ENCODE measurements at places on chromosomes 11 and 22. TPM values are rescaled to one million over a fixed set of nuclear protein-coding genes. Genes with fewer than 3 reads are reported as not detected.

- H3K36me3 ChIP-seq: peaks cover 51% of the 10 kb centered on the region
- DNase-seq: no peak
- H3K4me3 ChIP-seq: no peak overlapping the region
- H3K4me1 ChIP-seq: no peaks in the 10 kb centered on the region
- H3K27ac ChIP-seq: no peak overlapping the region
These were observed 23.5 kb downstream of the PITPNB start for GRCh38 chr22:27895600-27895999.

- H3K4me3 ChIP-seq: no peak overlapping the region
- no peaks in the 10 kb centered on the region for H3K36me3 ChIP-seq
- no peaks in the 10 kb centered on the region for H3K4me1 ChIP-seq
- no peaks in the 10 kb centered on the region for H3K27me3 ChIP-seq
- no peak for DNase-seq
These were observed 303.7 kb upstream of the PLET1 start for GRCh38 chr11:112564228-112564955.

DNA sequence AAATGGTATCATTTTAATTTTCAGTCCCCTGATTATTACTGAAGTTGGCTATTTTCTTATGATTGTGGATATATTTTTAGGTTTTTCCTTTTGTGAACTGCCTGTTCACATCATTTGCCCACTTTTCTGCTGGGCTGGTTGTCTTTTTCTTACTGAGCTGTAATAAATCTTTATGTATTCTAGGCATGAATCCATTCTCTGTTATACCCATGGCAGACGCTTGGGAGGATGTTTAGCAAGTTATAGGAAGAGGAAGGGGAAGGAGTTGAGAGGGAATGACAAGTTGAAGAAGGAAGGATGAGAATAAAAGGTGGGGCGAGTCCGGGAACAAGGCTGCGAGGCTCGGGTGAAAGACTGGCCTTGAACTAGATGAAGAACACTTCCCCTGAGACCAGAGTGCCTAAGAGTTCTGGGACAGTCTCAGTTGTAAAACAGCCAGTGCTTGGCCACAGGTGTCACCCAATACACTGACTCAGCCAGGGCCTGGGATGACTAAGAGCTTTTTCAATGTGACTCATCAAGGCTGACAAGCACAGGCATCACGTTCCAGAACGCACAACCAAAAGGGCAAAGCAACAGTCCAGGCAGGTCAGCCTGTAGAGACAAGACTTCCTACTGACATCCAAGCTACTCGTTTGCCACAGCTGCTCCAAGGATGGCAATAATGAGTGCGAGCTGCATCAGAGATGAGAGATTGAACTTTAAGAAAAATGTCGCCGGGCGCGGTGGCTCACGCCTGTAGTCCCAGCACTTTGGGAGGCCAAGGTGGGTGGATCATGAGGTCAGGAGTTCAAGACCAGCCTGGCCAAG, 35.2 kb downstream of the LRFN4 start:
- peaks cover 18% of the 10 kb centered on the region for H3K4me1 ChIP-seq
- no peak overlapping the region for H3K4me3 ChIP-seq
- DNase-seq: peak; percentile 80

DNA sequence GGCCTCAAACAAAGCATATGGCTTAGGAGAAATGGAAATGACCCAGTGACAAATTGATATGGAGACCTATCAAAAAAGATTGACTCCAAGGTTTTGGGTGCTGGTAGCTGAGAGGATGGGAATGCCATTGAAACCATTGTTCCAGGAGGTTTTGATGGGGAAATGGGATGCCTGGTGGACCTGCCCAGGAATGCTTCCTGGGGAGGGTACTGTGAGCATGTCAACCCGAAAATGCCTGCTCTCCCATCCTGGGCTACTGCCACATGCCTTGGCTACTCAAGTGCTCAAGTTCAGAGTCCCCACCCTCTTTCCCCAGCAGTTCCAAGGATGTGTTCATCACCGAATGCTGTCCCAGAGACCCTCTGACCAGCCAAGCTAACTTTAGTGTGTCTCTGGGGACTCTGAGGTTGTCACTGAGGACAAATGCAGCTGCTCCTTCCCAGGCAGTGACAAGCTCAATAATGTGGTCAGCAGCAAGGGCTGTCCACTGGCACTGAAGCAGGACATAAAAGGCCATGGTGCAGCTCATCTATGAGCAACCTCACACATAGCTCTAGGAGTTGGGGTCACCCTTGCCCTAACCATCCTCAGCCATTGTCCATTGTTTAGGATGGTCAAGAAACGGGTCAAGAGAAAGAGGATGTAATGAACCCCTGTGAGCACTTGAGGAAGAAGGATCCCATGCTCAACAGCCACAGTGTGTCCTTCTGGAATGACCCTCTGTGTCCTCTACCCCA, 83.7 kb downstream of the TRIM29 start:
- no peaks in the 10 kb centered on the region for H3K4me1 ChIP-seq
- no peaks in the 10 kb centered on the region for H3K36me3 ChIP-seq
- peaks cover 72% of the 10 kb centered on the region for H3K27me3 ChIP-seq
- H3K4me3 ChIP-seq: no peak overlapping the region

DNA sequence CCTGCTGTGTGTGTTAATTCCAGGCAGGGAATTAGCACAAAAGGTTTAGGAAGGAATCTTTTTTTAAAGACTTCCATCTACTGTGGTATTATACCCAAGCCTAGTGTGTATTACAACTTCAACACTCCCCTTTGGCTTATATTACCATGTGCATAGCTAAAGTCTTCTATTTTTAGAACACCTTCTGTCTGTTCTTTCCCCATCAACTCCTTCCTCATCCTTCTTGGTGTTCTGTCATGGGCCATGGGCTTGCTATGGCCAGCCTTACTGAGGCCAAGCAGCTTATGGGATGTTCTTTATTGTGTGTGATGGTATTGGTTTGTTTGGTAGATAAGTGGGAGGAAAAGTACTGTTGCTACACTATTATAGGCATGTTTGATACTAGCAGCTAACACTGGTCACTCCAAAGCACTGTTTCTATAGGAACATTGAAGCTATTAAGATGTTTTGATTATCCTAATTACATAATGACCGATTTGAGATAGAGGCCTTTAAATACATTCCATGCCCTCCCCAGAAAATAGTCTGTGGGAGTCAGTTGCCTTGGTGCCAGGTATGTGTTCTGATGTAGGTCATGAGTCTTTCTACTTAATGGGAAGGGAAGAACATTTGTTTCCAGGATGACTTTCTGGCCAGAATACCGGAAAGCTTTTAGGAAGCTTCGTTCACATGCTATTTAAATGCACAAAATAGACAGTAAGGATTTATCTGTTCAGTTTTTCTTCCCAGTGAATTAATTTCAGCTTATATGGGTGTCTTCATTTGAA, 16.5 kb downstream of the MCAM start:
- no peak for DNase-seq
- peaks cover 5% of the 10 kb centered on the region for H3K36me3 ChIP-seq
- no peaks in the 10 kb centered on the region for H3K4me1 ChIP-seq
- no peak overlapping the region for H3K27ac ChIP-seq

- peak overlapping the region; percentile 35 for H3K4me3 ChIP-seq
- no peak for DNase-seq
- peaks cover 4% of the 10 kb centered on the region for H3K36me3 ChIP-seq
- no peaks in the 10 kb centered on the region for H3K27me3 ChIP-seq
- H3K4me1 ChIP-seq: peaks cover 8% of the 10 kb centered on the region
These were observed 200.3 kb upstream of the MPPED2 start for GRCh38 chr11:30786256-30787110.

DNA sequence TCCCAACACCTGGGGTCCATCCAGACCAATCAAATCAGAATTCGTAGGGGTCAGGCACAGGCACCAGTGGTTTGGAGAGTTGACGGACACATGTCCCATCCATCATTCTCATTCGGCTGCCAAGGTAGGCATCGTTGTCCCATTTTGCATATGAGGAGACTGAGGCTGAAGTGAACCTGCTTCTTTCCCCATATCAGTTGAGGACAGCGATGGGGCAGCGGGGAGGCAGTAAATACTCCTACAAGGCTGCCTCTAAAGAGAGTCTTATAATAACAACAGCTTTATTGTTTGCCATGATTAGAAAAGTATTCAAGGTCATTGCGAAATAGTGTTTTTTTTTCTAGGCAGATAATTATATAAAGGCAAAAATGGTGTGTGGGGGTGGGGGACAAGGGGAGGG, 1.6 kb upstream of the BEST1 start:
- peaks cover 39% of the 10 kb centered on the region for H3K27me3 ChIP-seq
- H3K27ac ChIP-seq: no peak overlapping the region
- peaks cover 27% of the 10 kb centered on the region for H3K4me1 ChIP-seq
- H3K4me3 ChIP-seq: no peak overlapping the region
- DNase-seq: no peak

- H3K27me3 ChIP-seq: peaks cover 28% of the 10 kb centered on the region
- H3K4me3 ChIP-seq: no peak overlapping the region
- DNase-seq: no peak
- H3K36me3 ChIP-seq: no peaks in the 10 kb centered on the region
- no peaks in the 10 kb centered on the region for H3K4me1 ChIP-seq
- H3K27ac ChIP-seq: no peak overlapping the region
These were observed 72.1 kb upstream of the TIMP3 start for GRCh38 chr22:32729412-32729811.

GRCh38 chr22:47655930-47656329, 893.5 kb downstream of the TBC1D22A start:
- no peak for DNase-seq
- no peaks in the 10 kb centered on the region for H3K4me1 ChIP-seq
- H3K36me3 ChIP-seq: no peaks in the 10 kb centered on the region
- no peaks in the 10 kb centered on the region for H3K27me3 ChIP-seq
- H3K27ac ChIP-seq: no peak overlapping the region

- no peak for DNase-seq
- H3K27ac ChIP-seq: no peak overlapping the region
- peaks cover 10% of the 10 kb centered on the region for H3K4me1 ChIP-seq
- H3K36me3 ChIP-seq: peaks cover 39% of the 10 kb centered on the region
These were observed 548 bp downstream of the PYGM start for GRCh38 chr11:64759131-64759721.

DNA sequence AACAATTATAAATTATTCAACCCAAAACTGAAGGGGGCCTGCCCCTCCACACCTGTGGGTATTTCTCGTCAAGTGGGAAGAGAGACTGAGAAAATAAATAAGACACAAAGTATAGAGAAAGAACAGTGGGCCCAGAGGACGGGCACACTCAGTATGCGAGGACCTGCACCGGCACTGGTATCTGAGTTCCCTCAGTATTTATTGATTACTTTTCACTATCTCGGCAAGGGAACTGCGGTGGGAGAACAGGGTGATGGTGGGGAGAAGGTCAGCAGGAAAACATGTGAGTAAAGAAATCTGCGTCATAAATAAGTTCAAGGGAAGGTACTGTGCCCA, 3.2 kb downstream of the C11orf54 start:
- no peak overlapping the region for H3K27ac ChIP-seq
- H3K4me3 ChIP-seq: peak overlapping the region; percentile 64
- no peak for DNase-seq
- peaks cover 33% of the 10 kb centered on the region for H3K36me3 ChIP-seq
- H3K4me1 ChIP-seq: peaks cover 12% of the 10 kb centered on the region

DNA sequence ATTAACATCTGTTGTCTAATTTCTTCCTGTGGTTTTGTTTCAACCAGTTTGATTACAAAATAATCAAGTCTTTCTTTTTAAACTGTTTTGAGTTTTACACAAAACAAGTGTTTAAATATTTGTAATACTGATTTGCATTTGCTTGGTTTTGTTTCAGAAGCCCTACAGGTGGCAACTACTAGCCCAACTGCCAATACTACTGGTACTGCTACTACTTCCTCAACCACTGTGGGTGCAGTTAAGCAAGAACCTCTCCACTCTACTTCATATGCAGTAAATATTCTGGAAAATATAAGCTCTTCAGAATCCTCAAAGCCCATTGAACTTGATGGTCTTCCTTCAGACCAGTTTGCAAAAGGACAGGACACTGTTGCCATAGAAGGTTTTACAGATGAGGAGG, 61.1 kb downstream of the QSER1 start:
- H3K27me3 ChIP-seq: no peaks in the 10 kb centered on the region
- H3K4me3 ChIP-seq: no peak overlapping the region
- H3K27ac ChIP-seq: no peak overlapping the region

DNA sequence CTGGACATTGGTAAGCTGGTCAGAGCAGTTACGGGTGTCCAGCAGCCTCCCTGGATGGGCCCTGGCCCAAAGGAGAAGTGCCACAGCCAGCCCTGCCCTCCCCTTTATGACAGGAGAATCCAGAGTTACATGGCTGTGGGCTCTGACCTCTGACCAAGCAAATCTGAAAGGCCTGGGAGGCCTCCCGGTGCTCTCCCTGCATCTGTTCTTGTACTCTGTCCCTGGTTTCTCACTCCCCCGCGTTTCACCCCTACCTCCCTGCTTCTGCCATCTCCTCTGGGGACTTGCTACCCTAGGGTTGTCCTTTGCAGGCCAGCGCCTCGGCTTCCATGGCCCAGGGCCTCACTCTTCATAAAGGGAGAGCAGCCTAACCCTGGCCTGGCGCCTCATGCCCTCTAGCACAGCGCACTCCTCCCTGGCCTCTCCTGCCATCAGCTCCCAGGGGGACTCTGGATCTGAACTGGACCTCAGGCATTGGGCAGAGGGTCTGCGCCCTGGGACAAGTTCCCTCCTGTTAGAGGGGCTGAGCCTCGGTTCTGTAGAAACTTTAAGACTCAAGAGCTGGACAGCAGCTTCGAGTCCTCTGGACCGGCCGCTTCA, 10.7 kb downstream of the PICK1 start:
- H3K27ac ChIP-seq: no peak overlapping the region
- no peaks in the 10 kb centered on the region for H3K27me3 ChIP-seq
- H3K4me3 ChIP-seq: no peak overlapping the region
- no peak for DNase-seq
- peaks cover 48% of the 10 kb centered on the region for H3K36me3 ChIP-seq

- no peak overlapping the region for H3K27ac ChIP-seq
- no peaks in the 10 kb centered on the region for H3K36me3 ChIP-seq
These were observed 110.2 kb upstream of the MTNR1B start for GRCh38 chr11:92859156-92859690.

DNA sequence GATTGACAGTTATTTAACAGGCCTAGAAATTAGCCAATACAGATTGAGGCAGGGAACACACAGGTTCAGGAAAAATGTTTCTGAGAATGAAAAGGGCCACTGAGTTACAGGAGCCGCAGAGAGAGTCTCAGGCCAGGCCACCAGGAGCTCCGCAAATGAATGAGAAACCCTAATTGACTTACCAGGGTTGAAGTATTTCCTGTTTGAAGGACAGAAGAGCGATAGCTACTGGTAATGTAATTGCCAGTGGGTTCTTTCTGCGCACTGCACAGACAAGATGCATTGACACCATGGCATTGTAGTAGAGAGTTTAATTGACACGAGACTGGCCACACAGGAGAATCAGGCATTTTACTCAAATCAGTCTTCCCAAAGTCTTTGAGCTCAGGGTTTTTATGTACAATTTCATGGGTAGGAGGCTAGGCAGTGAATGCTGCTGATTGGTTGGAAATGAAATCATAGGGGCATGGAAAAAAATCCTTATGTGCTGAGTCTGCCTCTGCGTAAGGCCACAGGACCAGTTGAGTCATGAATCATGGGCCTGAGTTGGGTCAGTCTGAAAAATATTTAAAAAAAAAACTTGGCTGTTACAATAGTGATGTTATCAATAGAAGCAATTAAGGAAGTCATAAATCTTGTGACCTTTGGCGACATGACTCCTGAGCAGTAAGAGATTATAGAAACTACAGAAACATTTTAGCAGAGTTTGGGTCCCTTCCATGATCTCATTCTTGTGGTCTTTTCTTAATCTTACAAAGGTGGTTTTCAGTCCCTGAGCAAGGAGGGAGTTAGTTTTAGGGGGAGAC, 203.8 kb downstream of the CASP12 start:
- no peak overlapping the region for H3K4me3 ChIP-seq
- H3K27me3 ChIP-seq: no peaks in the 10 kb centered on the region
- H3K36me3 ChIP-seq: no peaks in the 10 kb centered on the region
- H3K27ac ChIP-seq: no peak overlapping the region
- no peak for DNase-seq
- peaks cover 10% of the 10 kb centered on the region for H3K4me1 ChIP-seq

Gene MOGAT2
- total RNA-seq: not detected

Gene CHEK1
- total RNA-seq: 27.3 TPM

Gene HOATZ
- not detected for total RNA-seq

Gene OR51B4
- total RNA-seq: not detected

Gene CATSPER1
- 2.6 TPM for total RNA-seq

Gene OR51V1
- not detected for total RNA-seq

Gene RASL10A
- total RNA-seq: 1.6 TPM
